ENCODE measurements at places on chromosomes 5 and 9.
A peak's percentile ranks its signal among the peaks of the same experiment; 100 is the strongest.

DNA sequence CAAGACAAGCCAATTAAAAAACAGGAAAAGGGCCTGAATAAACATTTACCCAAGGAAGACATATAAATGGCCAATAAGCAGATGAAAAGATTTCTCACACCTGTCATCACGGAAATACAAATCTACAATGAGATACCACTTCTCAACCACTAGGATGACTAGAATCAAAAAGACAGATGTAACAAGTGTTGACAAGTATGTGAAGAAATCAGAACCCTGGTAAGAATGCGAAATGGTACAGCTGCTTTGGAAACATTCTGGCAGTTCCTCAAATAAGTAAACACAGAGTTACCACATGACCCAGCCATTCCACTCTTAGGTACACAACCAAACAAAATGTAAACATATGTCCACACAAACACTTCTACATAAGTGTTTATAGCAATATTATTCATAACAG, 32.5 kb downstream of the LEAP2 start:
- DNase-seq, result no peak

- DNase-seq, result no peak
These were observed 68.8 kb downstream of the ITGA1 start for GRCh38 chr5:52856564-52856963.

DNA sequence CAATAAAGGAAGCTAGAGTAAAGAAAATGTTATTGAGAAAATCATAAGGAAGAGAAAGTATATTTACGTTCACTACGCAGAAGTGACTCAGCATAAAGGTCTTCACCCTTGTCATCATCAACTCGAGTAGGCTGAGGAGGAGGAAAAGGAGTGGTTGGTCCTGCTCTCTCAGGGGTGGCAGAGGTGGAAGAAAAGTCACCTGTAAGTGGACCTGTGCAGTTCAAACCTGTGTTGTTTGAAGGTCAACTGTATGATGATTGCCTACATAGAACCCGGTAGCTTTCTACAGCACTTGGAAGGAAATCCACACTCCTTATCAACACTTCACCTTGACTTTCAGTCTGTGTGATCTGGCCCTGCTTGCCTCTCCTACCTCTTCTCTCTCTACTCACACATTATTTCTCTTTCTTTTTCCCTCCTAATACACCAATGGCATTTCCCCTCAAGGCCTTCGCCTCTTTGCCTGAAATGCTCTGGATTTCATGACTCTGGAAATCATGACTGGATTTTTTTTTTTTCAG, 109.3 kb upstream of the CPEB4 start:
- DNase-seq, result no peak

DNA sequence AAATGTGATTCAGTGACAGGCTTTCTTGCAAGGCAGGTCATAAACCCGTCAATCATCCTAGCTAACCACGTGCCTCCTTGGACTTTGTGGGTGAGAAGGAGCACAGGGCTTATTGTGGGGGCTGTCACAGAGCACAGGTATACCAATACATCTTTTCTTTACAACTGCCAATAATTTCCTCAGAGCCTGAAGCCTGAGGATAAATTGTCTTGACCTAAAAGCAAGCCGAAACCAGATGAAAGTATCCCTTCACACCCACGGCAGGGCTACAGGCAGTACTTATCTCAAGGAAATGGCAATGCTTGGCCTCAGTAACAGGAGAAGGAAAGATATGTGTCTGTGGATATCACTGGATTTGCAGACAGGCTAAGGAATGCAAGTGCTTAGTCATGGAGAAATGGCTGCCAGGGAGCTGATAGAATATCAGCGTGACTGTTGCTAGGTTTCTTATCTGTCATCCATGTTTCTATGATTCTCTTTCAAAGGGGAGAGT, 90.3 kb upstream of the ZNF366 start:
- no peak for DNase-seq

GRCh38 chr5:81665795-81666194, 85.1 kb downstream of the SSBP2 start:
- no peak for DNase-seq

DNA sequence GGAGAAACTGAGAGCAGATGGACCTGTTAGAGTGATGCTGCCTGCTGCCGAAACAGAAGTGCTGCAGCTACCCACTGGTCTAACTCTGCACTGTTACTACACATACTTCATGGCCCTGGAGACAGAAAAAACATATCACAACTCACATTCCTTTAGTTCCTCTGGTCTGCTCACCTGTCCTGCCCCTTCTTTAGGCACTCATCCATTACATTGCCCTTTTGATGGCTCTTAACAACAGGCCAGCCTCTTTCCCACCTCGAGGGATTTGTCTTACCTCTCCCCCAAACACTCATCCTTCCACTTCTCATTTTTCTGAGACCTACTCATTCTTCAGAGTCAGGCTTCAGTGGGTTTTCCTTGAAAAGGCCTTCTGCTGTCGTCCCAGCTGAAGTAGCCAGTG, 49.2 kb downstream of the KCTD16 start:
- no peak for DNase-seq

DNA sequence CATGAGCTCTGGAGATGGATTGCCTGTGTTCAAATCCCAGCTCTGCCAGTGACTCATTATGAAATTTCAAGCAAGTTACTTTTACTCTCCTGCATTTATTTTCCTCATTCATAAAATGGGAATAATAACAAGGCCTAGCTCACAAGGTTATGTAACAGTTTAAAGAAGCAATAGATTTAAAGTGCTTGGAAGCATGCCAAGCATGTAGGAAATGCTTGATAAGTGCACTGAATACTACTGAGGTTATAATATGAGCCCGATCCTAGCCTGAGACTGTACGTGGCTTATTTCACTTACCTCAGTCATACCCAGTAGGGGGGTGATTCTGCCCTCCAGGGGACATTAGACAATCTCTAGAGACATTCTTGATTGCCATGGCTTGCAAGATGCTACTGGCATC, 734.1 kb upstream of the WWC1 start:
- no peak for DNase-seq

- peak; percentile 87 for DNase-seq
These were observed 15.0 kb downstream of the GLIPR2 start for GRCh38 chr9:36151316-36152210.

GRCh38 chr5:132814503-132815294, 1.6 kb downstream of the SOWAHA start:
- no peak for DNase-seq

DNA sequence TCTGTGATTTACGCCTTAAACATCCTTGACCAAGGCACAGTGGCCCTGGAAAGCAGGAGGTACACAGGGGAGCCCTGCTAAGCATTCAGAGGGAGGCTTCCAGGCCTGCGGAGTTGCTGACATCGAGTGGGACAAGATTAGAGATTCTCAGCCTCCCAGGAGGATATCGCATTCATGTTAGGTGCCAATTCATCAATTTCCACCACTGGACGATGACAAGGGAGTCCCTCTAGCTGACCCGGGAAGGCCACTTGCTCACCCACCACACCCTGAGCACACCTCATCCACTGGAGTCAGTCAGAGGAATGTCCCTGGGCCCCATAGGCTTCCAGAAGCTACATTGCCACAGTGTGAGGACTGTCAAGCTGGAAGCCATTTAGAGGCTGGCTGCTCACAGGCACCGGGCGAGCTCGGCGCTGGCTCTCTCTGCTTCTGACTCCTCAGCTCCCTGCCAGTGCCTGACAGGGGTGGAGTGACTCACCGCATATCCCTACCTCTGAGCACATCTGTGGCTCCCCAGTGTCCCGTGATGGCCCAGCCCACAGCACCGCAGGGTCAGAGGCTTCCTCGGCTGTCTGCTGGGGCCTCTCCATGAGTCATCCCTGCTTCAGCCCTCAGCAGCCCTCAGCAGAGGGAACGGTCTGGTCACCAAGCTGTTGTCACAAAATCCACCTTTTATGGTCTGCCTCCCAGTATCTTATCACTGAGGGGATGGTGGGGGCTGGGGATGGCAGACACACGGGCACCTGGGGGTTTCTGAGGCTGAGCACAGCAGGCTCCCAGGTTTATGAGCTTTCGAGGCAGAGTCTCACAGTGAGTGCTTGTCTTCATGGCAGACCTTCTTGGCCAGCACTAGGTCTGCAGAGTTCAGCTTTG, 117.5 kb downstream of the ZNF608 start:
- no peak for DNase-seq

DNA sequence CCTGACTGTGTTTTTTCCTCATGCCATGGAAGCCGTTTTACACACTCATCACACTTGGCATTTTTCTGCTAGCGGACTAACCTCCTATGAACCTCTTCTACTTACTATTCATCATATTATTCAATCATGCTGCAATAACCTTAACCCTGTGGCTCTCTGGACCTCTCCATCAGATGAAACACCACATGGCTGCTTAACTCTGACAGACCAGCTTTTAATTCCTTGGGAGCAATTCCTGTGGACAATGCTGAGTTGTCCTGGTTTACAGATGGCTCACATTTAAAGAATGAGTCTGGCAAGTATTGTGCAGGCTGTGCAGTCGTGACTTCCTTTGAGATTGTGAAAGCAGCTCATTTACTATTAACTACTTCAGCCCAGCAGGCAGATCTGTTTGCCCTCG, 9.0 kb downstream of the OR1J1 start:
- DNase-seq, result no peak

DNA sequence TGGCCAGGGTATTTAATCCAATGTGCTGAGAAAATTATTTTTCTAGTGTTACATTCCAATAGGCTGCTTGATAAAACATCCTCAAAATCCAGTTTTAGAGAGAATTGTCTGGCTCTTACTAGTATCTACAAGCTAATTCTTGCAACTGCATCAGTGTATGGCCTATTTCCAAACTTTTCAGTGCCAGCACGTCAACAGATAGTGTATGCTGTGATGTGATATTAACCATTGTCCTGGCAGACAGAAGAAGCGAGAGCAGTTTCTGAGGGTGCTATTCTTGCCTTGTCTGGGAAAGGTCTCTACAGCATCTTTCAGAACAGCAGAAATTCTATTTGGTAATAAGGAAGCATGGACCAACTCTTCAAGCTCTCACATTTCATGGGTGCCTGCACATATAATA, 174.2 kb upstream of the CDH12 start:
- DNase-seq, result no peak

DNA sequence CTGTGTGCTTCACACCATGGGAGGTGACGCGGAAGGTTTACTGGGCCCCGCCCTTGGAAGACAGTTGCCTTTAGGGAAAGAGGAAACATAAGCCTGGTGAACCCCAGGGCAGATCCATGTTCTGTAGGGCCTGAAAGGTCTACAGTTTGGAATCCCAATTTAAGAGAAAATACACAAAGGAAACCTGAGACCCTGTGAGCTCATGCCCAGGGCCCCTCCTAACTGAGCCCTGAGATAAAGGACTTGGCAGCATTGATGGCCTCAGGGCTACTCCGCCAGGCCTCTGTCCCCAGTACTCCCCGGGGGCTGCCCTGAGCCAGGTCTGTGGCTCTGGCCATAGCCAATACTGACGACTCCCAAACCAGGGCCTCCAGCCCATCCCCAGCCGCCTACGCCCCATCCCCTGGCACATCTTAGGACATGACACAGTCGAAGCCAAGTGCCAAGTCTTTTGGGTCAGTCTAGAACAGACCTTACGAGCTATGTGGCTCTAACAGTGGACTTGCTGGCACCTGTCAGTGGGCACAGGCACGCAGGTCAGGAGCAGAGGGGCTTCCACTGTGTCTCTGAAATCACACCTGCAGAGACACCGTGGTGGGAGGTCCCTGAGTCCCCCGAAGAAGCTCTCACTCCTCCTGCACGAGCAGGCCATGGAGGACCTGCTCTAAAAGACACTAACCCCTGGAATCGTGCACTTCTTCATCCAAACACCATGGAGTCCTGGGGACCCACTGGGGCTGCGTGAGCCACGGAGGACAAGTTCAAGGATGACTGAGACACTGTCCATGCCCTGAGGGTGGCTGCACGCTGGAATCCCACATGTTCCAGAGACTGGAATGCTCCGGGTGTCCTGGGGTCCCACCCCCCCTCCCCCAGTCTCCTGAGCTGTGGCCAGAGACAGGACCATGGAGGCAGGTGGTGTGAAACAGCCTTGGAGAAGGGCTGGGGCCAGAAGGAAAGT, 40.3 kb upstream of the BARHL1 start:
- DNase-seq, result no peak

GRCh38 chr9:113858282-113858681, 17.8 kb upstream of the ZNF618 start:
- DNase-seq, result no peak

DNA sequence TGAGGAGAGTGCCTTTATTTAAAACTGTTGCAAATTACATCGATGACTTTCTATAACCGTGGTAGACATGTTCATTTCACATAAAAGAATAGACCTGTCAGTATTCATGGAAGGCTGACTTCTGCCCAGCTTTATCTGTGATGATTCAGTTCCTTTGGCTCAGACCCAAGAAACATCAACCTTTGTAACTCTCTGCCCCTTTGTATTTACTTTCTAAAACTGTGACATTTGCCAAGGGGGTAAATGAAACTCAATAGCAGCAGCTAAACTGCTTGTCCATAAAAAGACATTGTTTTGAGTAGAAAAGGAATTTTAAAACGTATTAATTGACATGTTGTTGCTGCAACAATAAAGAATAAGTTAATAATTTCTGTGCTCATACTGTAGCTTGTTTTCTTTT, 137.8 kb upstream of the ANKH start:
- no peak for DNase-seq

DNA sequence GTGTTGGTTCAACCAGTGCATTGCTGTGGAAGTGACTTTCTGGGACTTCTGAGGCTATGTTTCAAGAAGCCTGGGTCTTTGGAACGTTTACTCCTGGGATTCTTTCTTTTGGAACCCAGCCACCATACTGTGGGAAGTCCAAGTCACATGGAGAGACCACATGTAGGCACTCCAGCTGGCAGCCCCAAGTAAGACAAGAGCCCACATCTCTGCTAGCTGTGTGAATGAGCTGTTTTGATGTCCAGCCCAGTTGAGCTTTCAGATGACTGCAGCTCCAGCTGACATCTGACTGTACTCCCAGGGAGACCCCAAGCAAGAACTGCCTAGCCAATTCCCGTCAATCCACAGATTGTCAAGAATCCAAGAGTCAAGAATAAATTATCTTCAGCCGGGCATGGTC, 60.1 kb upstream of the SPATA31D4 start:
- DNase-seq, result no peak

- DNase-seq, result no peak
These were observed 23.7 kb upstream of the LOX start for GRCh38 chr5:122101636-122102285.

DNA sequence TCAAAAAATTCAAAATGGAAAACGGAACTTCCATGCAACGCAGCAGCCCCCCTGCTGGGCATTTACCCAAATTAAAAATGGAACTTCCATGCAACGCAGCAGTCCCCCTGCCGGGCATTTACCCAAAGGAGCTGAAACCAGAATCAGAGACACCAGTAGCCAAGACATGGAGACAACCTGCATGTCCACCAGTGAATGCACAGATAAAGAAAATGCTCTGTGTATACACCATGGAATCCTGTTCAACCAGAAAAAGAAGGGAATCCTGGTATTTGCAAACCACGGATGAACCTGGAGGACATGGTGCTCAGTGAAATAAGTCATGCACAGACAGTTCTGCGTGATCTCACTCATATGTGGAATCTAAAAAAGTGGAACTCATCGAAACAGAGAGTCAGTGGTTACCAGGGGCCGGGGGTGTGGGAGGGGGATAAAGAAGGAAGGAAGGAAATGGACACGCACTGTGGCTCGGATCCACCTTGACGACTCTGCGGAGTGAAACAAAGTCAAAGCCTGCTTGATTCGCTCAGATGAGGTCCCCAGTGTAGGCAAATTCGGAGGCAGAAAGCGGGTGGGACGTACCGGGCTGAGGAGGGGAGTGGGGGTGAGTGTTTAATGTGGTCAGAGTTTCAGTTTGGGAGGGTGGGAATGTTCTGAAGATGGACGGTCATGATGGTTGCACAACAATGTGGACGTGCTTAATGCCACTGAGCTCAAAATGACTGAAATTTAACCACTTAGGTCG, 40.2 kb upstream of the EXOC3 start:
- DNase-seq, result peak; percentile 30

- DNase-seq, result no peak
These were observed 164.9 kb upstream of the RAI14 start for GRCh38 chr5:34491251-34491620.
